ENCODE measurements at places on chromosomes 3 and 15.

DNA sequence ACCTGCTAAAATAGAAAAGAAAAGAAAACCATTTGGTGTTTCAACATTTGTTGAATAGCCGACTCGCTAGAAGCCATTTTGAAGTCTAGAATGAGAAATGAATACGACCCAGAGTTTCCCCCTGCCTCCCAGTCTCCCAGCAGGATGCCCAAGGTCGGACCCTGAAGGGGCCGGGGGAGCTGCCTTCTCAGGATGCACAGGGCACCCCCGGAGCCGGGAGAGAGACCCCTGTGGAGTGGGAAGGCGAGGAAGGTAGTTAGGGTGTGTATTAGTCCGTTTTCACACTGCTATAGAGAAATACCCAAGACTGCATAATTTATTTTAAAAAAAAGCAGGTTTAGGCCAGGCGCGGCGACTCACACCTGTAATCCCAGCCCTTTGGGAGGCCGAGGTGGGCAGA lies 44.7 kb downstream of the NIPA2 start:
- no peak for DNase-seq

GRCh38 chr3:62529230-62529629 lies 155.9 kb upstream of the FEZF2 start:
- no peak for DNase-seq

DNA sequence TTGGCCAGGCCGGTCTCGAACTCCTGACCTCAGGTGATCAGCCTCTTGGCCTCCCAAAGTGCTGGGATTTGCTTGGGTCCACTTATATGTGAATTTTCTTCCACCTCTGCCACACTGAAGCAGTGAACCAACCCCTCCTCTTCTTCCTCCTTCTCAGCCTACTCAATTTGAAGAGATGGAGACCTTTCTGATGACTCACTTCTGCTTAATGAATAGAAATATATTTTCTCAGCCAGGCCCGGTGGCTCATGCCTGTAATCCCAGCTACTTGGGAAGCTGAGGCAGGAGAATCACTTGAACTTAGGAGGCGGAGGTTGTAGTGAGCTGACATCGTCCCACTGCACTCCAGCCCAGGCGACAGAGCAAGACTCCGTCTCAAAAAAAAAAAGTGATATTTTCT lies 46.8 kb upstream of the GATM start:
- DNase-seq = no peak

GRCh38 chr15:45147606-45148005 lies 17.8 kb downstream of the DUOX1 start:
- no peak for DNase-seq
